ENCODE measurements at places on chromosomes 7 and 10. TPM values are rescaled to one million over a fixed set of nuclear protein-coding genes. Genes with fewer than 3 reads are reported as not detected.

Gene NXPH1
- not detected for total RNA-seq

Gene C10orf71
- total RNA-seq: not detected

Gene CRHR2
- total RNA-seq: not detected

Gene MYO1G
- 0.14 TPM for total RNA-seq

Gene CUZD1
- 0.22 TPM for total RNA-seq

Gene LDB3
- total RNA-seq: under 0.01 TPM

Gene GIMAP4
- total RNA-seq: 0.14 TPM

Gene ECHS1
- total RNA-seq: 62.7 TPM

Gene BAIAP2L1
- total RNA-seq: 10.2 TPM

Gene TES
- total RNA-seq: 139 TPM

Gene SFTPA1
- total RNA-seq: not detected

Gene NAT16
- total RNA-seq: not detected

Gene ASAH2
- 0.72 TPM for total RNA-seq

Gene ZNF804B
- not detected for total RNA-seq

Gene UCN3
- not detected for total RNA-seq

Gene PPP1R3C
- 105 TPM for total RNA-seq

Gene OR6B1
- not detected for total RNA-seq

Gene C7orf57
- under 0.01 TPM for total RNA-seq

Gene GPR141
- total RNA-seq: not detected

Gene ZNF117
- 3.9 TPM for total RNA-seq

Gene HTR5A
- not detected for total RNA-seq

Gene FOXP2
- total RNA-seq: not detected

Gene PCGF6
- total RNA-seq: 9.8 TPM

Gene FAM131B
- total RNA-seq: 1.1 TPM

Gene PLCE1
- total RNA-seq: 0.29 TPM

Gene PGAM2
- not detected for total RNA-seq

Gene SBDS
- total RNA-seq: 71.3 TPM

Gene SYPL1
- 37.4 TPM for total RNA-seq

Gene PCGF5
- total RNA-seq: 24.9 TPM

Gene GHRHR
- total RNA-seq: not detected

Gene NRBF2
- 26.6 TPM for total RNA-seq

Gene SPDYE16
- total RNA-seq: not detected

Gene CRYGN
- total RNA-seq: not detected

Gene COPG2
- 40.7 TPM for total RNA-seq

Measured in placental pericyte (primary cell).